ENCODE measurements at places on chromosomes 5 and 9.

- no peak for DNase-seq
Measured at GRCh38 chr9:109753308-109753707, 26.7 kb upstream of the PALM2AKAP2 start.

- DNase-seq, result no peak
Measured at GRCh38 chr9:111366978-111367377, 37.0 kb upstream of the OR2K2 start.

DNA sequence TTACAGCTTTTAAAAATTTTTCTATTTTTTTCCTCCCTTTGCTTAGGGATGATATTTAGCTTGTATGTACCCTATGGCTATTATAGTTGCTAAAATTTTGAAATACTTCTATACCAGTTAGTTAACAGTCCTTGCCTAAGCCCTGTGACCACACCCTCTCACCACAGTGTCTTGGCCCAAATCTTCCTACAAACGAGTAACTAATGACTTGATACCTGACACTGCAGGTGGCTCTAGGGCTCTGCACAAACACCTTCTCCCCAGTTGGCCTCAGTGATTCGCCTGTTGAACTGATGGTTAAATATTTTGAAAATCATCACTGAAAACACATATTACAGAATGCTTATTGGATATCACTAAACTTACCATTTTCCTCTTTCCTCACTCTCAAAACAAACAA, 449.6 kb upstream of the CHD1 start:
- no peak for DNase-seq

- DNase-seq, result no peak
Measured at GRCh38 chr5:173778784-173779304, 109.3 kb upstream of the CPEB4 start.

DNA sequence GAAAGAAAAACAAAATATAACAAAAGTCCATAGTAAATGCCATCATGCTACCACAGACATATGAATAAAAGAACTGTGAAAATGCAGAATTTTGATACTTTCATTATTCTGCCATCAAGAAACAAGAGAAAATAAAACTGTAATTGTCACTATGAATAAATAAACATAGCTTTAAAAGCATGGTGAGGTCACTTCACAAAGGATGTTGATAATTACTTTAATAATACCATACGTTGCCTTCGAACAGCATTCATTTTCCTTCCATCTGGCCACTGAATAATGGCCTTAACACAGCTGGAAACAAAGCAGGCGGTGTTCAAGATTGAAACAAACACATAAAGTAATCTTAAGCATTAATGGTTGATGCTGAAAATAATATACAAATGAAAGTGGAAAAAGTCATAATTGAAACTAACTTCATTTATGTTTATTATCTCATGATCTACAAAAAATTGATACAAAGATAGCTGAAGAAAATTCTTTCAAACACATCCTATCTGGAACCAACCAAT, 102.0 kb downstream of the AGTPBP1 start:
- DNase-seq, result no peak

- no peak for DNase-seq
Measured at GRCh38 chr9:3736161-3736560, 210.4 kb upstream of the RFX3 start.

DNA sequence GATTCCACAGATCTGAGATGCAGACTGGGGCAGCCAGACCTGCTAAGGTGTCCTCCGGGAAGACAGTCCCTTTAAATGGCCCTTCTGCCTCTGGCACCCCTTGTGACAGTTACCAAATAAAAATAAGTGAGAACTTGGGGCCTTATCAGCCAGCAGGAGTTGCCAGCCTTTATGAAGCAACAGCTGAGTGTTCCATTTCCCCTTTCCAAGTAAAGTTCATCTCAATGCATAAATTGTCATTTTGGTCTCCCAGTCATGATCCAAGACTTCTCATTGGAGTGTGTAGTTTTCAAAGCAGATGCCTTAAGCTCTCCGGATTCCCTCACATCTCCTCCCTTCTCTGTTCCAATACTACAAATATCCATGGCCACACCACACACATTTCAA, 4.1 kb downstream of the PTCH1 start:
- no peak for DNase-seq

DNA sequence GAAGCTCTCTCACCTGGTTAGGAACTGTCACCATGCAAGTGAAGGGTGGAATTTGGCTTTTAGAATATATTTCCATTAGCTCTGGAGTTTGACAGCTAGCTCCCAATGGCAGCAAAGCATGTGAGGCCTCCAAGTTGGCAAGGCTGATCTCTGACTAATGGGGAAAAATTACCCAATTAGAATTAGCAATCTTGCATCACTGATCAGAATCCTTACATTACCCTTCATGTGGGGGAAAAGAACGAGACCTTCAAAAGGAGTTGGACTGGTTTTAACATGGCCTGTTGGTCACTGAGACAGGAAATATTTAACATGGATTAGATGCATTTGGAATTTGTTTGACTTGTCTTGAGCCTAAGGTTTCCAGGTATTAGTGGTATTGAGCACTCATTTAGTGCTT, 192.3 kb upstream of the GDNF start:
- DNase-seq, result no peak

Measured in GM13976 (cell line).